A549 treated with dexamethasone at 1 μM for 4 hours (cell line): ENCODE measurements at places on chromosomes 12 and 14. TPM values are rescaled to one million over a fixed set of nuclear protein-coding genes. Genes with fewer than 3 reads are reported as not detected.

Gene COX8C
- not detected in 5 replicates for total RNA-seq

Gene TEX22
- total RNA-seq, result 0.06 to 0.48 TPM (median 0.22 TPM) in 5 replicates

Gene POLE2
- total RNA-seq, result 12.2 to 15.7 TPM (median 13.4 TPM) in 5 replicates

Gene PTPRB
- 0.49 to 0.82 TPM (median 0.69 TPM) in 5 replicates for total RNA-seq

Gene SCN8A
- 1.0 to 1.8 TPM (median 1.6 TPM) in 5 replicates for total RNA-seq

Gene FLRT2
- 2.1 to 4.1 TPM (median 3.2 TPM) in 5 replicates for total RNA-seq

Gene FBLN5
- 4.7 to 6.1 TPM (median 5.2 TPM) in 5 replicates for total RNA-seq

Gene LTBR
- total RNA-seq, result 192 to 255 TPM (median 245 TPM) in 5 replicates
